ENCODE measurements at places on chromosomes 2 and 18. TPM values are rescaled to one million over a fixed set of nuclear protein-coding genes. Genes with fewer than 3 reads are reported as not detected.
A peak's percentile ranks its signal among the peaks of the same experiment; 100 is the strongest.

The RAB31 gene
- 6.0 TPM for total RNA-seq

The C2orf80 gene
- total RNA-seq, result not detected

The KIF5C gene
- total RNA-seq, result 2.7 TPM

The KRTCAP3 gene
- 104 TPM for total RNA-seq

DNA sequence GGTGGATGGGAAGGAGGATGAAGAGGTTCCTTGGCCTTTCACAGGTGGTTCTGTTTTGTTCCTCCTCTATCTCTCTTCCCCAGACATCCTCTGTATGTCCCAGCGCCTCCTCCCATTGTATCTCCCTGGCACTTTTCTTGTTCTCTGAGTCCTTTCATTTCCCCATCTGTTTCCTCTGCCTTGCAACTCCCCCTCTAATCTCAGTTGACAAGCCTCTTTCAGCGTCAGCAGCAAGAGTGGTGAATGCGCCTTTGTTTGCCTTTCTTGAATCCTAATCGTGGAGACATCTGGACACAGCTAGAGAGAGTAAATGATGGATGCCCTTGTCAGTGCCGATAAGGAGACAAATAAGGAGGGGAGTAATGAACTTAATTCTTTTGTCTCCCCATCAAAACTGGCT lies 167.0 kb downstream of the NDUFA10 start:
- no peak for DNase-seq

GRCh38 chr18:68803356-68803755 lies 5.5 kb downstream of the CCDC102B start:
- peak; percentile 30 for DNase-seq

DNA sequence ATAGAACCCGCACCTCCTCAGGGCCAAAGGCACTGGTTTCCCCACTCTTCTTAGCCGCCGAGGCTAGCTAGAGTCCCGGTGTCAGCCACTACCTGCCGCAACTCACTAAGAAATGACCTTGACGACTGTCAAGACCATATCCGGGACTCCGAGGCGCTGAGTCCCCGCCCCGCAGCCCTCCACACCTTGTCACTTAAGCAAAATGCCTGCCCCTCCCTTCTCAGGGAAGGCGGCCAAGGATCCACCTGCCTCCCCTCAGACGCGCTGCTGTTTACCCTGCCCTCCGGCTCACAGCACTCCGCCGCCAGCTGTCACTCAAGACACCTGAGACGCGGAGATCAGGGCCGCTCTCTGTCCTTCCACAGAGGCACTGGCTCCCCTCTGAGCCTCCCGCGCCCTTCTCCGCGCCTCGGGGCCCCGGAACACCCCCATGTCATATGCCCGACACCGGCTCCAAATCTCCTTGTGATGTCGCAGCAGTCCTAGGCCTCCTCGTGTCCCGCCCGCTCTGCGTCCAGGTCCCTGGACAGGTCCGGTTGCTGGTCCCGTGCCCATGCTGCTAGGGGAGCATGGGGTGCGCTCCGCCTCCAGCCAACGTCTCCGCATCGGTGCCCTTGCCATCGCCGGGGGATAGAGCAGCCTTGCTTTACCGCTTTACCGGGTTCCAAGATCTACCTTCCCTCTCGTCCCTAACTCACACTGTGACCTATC lies 32.5 kb upstream of the REG3G start:
- peak; percentile 25 for DNase-seq

DNA sequence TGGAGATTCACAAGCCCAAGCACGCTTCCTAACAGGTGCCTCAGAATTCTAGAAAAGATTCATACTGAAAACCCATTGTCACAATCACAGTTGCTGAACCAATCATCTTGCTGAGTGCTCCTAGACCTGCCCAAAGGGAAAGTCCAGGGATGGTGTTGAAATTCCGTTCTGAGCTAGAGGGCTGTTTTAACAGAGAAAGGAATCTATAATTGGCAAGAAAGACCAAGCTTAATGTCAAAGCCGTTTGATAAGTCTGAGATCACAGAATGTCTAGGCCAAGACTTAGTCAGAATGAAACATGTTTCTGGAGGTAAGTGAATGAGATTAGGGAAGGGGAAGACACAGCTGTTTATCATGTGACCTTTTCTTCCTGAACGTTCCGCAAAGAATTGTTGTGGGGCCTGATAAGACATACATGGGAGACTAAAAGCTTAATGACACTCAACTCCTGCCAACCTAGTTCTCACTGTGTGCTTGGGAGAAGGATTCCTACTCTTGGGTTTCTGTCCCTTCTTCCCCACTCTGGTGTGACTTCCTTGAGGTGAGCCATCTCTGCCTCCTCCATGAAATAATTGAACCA lies 27.5 kb downstream of the PMAIP1 start:
- DNase-seq, result no peak

DNA sequence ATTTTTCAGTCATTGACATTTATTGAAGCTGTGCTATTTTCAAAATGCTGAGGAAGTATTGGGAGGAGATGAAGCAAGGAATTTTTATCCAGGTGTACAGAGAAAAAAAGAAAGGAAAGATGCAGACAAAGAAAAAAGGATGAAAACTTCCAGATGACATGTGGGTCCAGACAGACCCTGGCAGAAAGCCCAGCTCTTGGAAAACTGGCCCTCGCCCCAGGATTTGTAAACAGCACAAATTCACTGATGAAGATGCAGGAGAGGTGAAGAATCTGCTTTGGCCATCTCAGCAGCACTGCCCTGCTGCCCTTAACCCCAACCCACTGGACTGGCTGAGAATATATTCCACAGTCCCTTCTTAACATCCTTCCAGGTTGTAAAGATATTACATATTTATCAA lies 12.5 kb downstream of the TACR1 start:
- DNase-seq, result no peak

DNA sequence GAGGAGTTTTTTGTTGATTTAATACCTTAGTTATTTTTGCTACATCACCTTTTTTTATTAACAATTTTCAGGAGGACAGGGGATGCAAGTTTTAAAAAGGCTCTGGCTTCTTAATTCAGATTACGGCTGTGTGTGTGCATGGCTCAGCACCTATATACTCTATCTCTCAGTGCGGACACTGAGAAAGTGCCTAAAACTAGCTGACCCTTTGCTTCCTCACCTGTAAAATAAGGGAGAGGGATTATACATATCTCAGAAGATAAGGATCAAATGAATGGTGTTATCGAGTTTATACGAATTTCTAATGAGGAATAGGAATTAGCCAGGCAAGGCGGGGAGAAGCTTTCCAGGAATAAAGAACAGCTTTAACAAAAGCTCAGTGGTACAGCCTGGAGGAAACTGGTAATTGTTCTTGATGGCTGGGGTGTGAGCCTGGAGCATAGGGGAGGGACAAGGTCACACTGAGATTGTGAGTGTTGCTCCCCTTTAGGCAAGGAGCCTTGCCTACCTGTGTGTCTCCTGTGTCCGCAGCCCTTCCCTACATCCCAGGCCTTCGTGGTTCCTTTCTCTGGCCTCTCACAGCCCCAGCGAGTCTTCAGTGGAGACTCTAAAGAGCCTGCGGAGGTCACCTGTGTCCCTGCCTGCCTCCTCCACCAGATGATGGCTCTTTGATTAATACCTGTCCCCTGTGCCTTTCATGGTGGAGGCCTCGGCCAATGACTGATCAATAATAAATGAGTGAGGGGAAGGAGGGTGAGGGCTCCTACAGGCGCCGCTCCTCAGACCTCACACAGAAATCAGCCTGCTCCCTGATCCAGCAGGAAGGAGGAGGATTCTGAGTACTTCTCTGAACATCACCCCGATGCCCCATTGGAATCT lies 92.7 kb downstream of the DDX1 start:
- DNase-seq, result no peak

- no peak for DNase-seq
Observed at GRCh38 chr2:8993902-8994278, 9.6 kb downstream of the MBOAT2 start.
